ENCODE measurements at places on chromosomes 13 and 19. TPM values are rescaled to one million over a fixed set of nuclear protein-coding genes. Genes with fewer than 3 reads are reported as not detected.

Gene TDRD12
- under 0.01 TPM for total RNA-seq

Gene SBK3
- total RNA-seq: not detected

Gene DOCK6
- total RNA-seq: 4.4 TPM

Gene MIER2
- total RNA-seq: 11.4 TPM

Gene PEX11G
- 0.72 TPM for total RNA-seq

Gene ELSPBP1
- not detected for total RNA-seq

Gene SERTM1
- not detected for total RNA-seq

Gene SUPT5H
- 75.3 TPM for total RNA-seq

Gene ARHGAP33
- total RNA-seq: 0.72 TPM

Gene PCSK4
- 0.56 TPM for total RNA-seq

Gene ZNF541
- total RNA-seq: not detected
